ENCODE measurements at places on chromosomes 1 and 21.

DNA sequence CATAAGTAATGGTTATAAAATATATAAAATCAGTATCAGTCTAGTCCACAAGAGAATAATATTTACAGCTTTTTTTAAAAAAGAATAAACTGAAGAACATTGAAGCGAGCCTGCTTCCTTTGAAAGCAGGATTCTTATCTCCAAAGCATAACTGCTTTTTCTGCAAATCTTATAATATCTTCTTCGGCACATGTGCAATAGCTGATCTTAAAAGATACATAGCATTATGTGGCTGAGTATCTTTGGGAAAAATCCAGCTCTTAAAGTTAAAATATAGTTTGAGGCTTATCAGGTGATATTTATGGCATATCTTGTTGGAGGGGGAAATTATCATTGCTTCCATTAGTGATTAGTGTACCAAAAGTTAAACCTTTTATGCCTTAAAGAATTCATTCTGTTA, 523.9 kb upstream of the ADGRL4 start:
- DNase-seq: no peak

DNA sequence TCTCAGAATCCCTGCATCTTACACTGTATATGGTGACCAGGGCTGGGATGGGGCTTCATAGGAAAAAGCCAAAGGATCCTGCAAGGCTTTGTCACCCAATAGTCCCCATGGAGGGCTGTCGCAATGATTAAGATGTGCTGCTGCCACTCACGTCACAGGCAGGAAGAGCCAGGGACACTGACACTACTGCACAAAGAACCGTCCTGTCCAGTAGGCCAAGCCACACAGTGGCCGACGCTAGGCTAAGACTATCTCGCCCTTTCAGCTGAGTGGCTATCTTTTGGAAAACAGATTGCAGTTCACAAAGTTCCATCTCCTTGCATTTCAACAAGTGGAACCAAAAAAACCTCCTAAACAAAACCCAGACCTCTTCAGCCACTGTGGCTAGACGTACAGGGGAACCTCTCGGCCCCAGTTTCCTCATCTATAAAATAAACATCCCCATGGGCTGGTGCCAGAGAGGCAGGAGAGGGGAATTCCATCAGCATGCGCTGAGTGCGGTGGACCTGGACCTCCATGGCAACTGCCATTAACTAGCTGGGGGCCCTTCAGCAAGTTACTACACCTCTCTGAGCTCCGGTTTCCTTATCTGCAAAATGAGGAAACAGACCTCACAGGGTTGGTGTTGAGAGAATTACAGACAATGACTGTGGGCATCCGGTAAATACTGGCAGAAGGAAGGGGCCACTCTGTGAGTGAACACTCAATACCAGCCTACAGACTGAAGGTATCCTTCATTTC, 8.7 kb downstream of the CAPZB start:
- no peak for DNase-seq

- no peak for DNase-seq
These were observed 66.0 kb upstream of the SCYL3 start for GRCh38 chr1:169959686-169960085.

GRCh38 chr1:27658951-27659496, 13.0 kb downstream of the IFI6 start:
- no peak for DNase-seq

DNA sequence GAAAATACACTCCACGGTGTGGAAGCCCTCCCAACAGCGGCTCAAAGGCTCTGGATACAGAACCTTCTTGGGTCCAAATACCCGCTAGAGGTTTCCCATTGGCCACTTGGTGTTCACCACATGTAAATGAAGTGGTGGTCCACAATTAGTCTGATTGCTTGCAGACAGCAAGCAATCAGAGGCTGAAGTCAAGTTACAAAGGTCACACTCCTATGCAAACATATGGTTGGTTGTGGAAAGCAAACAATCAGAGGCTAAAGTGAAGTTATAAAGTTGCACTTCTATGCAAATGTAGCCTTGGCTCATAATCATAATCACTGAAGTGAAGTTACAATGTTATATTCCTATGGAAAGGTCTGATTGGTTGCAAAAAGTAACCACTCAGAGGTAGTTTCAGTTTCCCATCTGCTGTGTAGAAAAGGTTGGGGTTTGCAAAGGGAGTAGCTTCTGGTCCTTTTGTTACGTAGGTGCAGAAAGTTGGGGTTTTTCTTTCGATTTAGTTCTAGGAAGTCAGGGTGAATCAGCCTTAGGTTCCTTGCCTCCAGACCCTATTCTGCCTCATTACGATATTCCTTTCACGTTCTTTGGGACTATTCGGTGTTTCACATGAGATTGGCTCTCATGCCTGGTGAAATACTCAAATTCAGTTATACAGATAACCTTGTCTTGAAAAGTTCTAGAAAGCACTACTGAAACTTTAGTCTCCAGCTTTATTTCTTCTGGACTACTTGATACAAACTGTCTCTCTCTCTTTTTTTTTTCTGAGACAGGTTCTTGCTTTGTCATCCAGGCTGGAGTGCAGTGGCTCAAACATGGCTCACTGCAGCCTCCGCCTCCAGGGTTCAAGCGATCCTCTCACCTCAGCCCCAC, 36.7 kb upstream of the MTF2 start:
- no peak for DNase-seq

DNA sequence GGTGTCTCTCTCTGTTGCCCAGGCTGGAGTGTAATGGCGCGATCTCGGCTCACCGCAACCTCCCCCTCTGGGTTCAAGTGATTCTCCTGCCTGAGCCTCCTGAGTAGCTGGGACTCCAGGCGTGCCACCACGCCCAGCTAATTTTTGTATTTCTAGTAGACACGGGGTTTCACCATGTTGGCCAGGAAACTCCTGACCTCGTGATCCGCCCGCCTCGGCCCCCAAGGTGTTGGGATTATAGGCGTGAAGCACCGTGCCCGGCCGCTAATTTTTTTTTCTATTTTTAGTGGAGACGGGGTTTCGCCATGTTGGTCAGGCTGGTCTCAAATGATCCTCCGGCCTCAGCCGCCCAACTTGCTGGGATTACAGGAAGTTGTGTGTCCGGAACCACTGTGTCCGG, 597 bp downstream of the HORMAD1 start:
- DNase-seq: no peak
